SIG-M5 (cell line): ENCODE measurements at places on chromosomes 11 and 22.
A peak's percentile ranks its signal among the peaks of the same experiment; 100 is the strongest.

- no peak for DNase-seq
Measured at GRCh38 chr11:45385423-45385822, 99.3 kb upstream of the SYT13 start.

- DNase-seq: no peak
Measured at GRCh38 chr11:112655371-112655770, 305.8 kb upstream of the NCAM1 start.

- DNase-seq: no peak
Measured at GRCh38 chr11:44743959-44744557, 17.3 kb downstream of the TSPAN18 start.

DNA sequence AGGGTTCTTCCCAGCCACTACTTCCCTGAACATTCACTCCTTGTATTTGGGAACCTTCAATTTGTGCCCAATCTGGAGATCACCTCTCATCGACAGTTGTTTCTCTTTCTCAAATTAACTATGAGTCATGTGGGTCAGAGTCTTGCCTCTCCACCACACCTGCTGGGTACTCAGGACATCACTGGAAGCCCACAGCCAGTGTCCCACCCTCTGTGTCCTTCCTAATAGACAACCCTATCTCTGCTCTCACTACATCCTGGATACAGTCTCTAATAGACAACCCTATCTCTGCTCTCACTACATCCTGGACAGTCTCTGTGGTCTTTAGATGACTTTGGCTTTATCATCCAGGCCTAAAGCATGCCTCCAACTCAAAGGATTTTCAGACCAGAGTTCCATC is 70.1 kb downstream of the ARL14EP start:
- no peak for DNase-seq

GRCh38 chr11:34407121-34407813 is 31.5 kb upstream of the CAT start:
- DNase-seq: no peak

- DNase-seq: no peak
Measured at GRCh38 chr22:24230911-24231656, 13.8 kb downstream of the GGT5 start.

DNA sequence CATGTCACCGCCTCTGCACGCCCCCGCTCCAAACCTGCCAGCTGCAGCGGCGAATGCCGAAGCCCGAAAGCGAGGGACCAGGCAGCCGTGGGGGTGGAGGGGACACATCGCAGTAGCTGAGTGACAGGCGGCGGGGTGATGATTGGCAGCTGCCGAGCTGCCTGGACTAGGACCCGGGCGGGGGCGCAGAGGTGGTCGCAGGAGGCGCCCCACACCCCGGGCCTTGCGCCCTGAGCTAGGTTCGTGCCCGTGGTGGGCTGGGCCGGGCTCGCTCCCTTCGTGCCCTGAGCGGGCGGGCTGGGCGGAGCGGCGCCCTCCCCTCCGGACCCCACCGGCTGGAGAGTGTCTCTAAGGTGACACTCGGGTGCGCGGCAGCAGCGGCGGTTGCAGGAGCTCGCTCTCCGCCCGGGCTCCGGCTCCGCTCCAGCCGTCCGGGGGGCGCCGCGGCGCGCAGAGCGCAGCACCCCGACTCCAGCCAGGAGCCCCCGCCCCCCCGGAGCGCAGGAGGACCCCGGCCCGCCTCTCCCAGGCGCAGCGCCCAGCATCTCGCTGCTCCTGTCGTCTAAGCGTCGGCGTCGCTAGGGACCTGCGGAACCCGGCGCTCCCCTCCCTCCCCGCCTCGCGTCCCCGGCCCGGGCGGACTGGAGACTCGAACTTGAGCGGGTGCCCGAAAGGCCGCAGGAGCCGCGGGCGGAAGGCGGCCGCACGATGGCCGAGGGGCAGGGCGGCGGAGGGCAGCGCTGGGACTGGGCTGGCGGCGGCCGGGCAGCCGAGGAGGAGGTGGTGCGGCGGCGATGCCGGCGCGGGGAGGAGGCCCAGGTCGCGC is 14.5 kb upstream of the DGKZ start:
- no peak for DNase-seq

DNA sequence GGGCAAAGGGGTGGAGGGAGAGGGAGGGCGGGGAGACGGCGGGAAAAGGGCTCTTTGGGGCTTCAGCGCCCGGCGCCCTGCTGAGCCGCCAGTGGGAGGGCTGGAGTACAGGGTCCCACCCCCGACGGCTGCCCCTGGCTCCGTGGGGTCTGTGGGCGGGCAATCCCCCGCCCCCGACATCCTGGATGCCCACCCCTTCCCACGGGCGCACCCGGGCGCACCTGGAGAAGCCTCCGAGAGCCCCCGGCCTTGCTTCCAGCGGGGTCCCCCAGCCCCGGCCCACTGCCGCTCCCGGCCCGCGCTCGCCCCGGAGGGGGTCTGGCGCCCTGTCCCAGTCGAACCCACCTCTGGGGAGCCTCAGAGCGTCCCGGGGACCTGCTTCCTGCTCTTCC is 394 bp downstream of the CHRM4 start:
- DNase-seq: no peak

DNA sequence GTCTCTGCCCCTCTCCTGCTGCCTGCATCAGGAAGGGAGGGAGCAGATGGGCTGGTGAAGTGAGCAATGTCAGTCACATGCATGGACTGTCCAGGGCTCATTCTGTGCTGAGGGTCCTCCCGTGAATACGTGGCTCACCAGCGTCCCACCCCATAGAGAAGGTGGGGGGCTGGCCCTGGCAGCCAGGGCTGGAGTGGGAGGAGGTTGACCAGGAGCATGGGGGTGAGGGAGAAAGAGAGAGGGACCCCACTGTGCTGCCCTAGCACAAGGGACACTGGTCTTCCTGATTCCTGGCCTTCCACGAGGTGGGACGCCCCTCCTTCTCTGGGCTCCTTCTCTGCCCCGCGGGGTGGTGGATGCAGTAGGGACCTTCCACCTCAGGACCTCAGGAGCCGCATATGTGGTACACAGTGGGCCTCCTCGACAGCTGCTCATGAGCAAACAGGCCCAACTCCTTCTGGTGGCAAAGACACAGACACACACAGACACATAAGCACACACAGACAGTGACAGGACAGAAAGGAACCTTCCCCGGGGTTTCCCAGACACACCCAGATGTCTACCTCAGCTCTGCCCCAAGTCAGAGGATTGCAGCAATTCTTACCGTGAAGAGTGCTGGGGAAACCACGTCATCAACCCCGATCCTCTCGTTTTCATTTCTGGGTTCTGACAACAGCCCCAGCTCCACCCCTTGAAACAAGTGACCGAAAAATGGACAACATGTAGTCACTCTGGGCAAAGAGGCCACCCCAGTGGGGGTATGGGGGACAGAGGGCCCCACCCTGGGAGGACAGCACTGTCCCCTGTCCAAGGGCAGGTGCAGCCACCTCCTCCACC is 3.6 kb upstream of the APOBEC3A start:
- peak; percentile 11 for DNase-seq

DNA sequence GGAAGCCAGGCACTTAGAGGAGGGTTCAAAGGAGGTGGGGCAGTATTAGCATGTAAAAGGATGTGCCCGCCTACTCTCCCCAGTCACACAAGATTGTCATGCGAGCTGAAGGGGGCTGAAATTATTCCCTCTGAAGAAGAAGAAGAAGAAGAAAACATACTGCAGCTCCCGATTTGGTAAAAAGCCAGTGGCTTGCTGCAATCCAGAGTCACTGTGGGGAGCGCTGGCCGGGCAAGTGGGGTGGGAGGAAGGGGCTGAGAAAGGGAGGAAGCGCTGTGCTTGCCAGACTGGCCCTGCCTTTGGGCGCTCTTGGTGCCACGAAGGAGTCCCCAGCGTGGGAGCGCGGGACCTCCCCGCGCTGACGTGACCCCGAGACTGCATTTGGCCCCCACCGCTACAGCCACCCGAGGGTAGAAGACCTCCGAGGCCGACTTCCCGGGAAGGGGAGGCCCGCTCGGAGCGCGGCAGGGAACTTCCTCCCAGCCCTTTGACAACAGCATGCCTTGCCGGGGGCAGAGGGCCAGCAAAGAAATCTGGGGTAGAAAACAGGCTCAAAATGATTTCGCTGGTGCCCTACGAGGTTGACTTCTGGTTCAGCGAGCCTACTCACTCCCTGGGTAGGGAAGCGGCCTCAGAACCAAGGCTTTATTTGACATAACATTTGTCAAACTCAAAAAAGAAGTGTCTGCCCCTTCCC is 906.3 kb downstream of the DLG2 start:
- no peak for DNase-seq

GRCh38 chr11:36450110-36450572 is 59.9 kb downstream of the TRAF6 start:
- DNase-seq: no peak

DNA sequence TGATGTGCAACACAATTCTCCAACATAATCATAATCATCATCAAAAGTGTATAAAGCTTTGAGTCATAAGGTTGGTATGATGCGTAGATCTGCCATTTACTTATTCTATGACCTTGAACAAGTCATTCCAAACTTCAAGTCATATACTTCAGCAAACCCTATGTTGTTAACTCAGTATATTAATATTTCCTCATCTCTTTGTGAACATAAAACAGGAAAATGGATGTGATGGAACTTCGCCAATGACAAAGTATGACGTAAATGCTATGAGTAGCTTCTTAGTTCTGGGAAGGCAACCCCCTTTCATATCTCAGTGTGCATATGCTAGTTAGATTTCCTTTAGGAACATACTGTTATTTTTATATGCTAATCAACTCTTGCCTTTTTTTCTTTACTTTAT is 102.7 kb upstream of the ANO3 start:
- no peak for DNase-seq

DNA sequence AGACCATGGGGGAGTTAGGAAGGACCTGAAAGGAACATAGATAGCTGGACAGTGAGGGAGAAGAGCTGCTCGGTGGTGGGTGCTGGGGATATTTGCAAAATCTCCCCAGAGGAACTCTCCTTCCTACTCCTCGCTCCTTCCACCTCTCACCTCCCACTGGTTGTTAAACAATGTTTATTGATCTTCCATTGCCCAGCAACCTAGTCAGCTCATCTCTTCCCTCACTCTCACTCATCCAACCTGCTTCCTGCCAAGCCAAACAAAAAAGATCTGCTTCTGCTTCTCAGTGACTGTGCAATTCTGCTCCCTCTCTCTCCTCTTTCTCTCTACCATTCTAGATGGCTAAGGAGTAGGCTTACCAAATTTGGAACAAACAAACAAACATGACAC is 115.0 kb downstream of the SLC1A2 start:
- peak; percentile 16 for DNase-seq

- DNase-seq: no peak
Measured at GRCh38 chr22:19937616-19938473, 3.7 kb upstream of the COMT start.

GRCh38 chr11:33900159-33900840 is 8.4 kb upstream of the LMO2 start:
- no peak for DNase-seq

DNA sequence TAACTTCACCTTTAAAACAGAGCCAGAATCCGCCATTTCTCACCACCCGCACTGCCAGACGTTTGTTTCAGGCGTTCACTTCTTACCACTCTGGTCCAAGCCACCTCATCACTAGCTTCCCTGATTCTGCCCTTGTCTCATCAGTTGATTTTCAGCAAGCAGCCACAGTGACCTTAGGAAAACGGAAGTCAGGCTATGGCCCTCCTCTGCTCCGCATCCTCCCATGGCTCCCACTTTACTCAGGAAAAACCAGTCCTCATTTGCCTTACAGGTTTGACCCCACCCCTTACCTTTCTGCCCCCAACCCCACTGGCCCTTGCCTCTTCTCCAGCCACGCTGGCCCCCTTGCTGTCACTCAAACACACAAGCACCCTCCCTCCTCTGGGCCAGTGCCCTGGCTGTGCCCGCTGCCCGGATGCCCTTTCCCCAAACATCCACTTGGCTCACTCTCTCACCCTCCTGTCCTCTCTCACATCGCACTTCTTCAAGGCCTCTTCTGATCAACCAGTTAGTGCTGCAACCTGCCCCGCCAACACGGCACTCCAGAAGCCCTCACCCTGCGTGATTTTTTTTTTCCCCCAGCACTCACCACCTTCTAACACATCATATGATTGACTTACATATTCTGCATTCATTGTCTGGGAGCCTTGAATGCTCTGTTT is 18.9 kb downstream of the TPST2 start:
- no peak for DNase-seq

DNA sequence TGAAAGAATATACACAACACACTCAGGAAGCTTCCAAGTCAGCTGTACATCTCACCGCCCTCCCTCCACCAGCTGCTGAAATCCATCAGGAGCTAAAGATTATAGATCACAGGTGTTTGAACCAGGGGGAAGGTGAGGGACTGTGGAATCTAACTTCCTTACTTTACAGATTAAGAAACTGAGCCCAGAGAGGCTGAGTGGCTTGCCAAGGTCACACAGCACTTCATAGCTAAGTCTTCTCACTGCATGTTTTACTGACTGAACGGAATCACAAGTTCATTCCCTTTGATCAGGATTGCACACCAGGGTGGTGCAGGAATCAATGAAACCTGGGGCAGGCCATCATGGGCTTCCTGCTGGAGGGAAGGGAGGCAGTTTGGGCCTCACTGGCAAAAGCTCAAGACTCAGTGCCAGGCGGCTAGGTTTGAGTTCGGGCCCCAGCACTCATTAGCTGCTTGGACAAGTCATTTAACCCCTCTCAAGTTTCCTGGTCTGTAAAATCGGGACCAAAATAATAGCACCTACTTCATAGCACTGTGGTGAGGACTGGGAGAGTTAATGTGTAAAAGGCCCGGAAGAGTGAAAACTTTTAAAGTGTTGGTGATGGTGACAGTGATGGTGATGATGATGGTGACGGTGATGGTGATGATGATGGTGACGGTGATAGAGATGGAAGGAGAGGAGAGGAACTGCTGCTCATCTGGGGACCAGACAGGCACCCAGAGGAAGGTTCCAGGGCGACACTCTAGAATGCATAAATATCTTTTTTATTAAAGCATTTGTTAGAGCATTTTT is 8.2 kb downstream of the CD5 start:
- no peak for DNase-seq

- DNase-seq: no peak
Measured at GRCh38 chr11:9719566-9720289, 55.9 kb downstream of the SWAP70 start.

GRCh38 chr11:93936460-93936859 is 84.7 kb upstream of the HEPHL1 start:
- DNase-seq: no peak

GRCh38 chr22:49500076-49500460 is 327.6 kb downstream of the BRD1 start:
- DNase-seq: no peak
